ENCODE measurements at places on chromosomes 1 and 21.

- no peak for DNase-seq
Measured at GRCh38 chr1:23403038-23403336, 21.6 kb downstream of the TCEA3 start.

DNA sequence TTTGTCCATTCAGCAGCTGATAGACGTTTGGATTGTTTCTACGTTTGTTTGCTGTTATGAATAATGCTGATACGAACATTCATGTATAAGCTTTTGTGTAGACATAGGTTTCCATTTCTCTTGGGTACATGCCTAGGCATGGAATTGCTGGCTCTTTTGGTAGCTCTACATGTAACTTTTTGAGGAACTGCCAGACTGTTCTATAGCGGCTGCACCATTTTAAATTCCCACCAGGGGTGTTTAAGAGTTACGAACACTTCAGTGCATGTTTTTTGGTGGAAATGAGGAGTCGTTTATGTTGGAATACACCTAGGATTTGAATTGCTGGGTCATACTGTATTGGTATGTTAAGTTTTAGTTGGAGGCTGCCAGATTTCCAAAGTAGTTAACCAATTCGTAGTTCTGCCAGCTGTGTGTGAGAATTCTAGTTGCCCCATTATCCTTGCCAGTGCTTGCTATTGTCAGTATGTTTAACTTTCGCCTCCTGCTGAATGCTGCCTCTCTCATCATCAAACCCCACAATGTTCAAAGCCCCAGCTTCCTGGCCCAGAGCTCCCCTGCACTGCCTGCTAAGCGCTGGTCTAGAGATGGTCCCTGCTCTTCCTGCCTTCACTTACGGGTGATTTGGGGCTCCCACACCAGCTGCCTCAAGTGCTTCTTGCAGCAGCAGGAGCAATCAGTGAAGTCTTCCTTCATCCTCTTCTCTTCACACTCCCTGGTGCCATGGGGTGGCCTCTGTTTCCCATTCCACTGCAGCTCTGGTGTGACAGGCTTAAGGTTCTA, 81.0 kb downstream of the MAN1C1 start:
- no peak for DNase-seq

- no peak for DNase-seq
Measured at GRCh38 chr1:32364836-32365235, 2.5 kb downstream of the TSSK3 start.

GRCh38 chr21:43287111-43287760, 118.4 kb downstream of the CRYAA start:
- DNase-seq, result no peak

GRCh38 chr21:24123785-24124184, 1483.5 kb downstream of the MRPL39 start:
- DNase-seq, result no peak

DNA sequence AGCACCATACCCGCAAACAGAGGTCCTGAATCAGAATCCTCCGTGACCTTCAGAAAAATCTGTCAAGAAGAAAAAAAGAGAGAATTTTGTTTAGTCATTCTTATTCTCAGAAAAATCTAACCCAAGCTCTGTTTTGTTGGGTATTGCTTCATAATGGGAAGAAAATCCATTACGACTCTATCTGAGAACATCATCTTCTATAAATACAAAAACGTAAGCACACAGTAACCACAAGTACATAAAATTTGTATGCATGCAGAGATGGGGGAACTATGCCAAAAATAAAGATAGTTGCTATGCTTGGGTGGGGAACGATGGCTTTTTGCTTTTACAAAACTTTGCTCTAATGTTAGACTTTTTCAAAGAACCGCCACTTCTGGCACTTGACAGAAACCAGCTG, 84.2 kb downstream of the ABCA4 start:
- DNase-seq, result no peak

- no peak for DNase-seq
Measured at GRCh38 chr1:203095061-203095690, 9.4 kb upstream of the MYOG start.

- DNase-seq, result no peak
Measured at GRCh38 chr1:210252621-210253051, 20.0 kb downstream of the SERTAD4 start.

- DNase-seq, result no peak
Measured at GRCh38 chr1:150765296-150765976, at the start of gene CTSS. Gene CTSS, minus strand, starts transcription at chr1:150765778. Its CDS starts 1,015 bp downstream, at chr1:150764763.

- no peak for DNase-seq
Measured at GRCh38 chr1:115261496-115261895, 76.6 kb downstream of the NGF start.

- DNase-seq, result peak; percentile 70
Measured at GRCh38 chr1:30756545-30757351, 826 bp downstream of the LAPTM5 start.

GRCh38 chr1:12144236-12144635, 22.6 kb upstream of the TNFRSF1B start:
- DNase-seq, result no peak

DNA sequence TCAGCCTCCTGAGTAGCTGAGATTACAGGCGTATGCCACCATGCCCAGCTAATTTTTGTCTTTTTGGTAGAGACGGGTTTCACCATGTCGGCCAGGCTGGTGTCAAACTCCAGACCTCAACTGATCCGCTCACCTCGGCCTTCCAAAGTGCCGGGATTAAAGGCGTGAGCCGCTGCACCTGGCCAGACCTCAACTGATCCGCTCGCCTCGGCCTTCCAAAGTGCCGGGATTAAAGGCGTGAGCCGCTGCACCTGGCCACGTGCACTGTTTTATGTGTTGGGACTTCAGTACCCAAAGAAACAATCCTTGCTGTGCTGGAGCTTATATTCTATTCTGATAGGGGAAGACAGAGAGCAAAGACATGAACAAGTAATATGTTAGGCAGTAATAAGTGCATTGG, 10.1 kb downstream of the TRAF5 start:
- no peak for DNase-seq

DNA sequence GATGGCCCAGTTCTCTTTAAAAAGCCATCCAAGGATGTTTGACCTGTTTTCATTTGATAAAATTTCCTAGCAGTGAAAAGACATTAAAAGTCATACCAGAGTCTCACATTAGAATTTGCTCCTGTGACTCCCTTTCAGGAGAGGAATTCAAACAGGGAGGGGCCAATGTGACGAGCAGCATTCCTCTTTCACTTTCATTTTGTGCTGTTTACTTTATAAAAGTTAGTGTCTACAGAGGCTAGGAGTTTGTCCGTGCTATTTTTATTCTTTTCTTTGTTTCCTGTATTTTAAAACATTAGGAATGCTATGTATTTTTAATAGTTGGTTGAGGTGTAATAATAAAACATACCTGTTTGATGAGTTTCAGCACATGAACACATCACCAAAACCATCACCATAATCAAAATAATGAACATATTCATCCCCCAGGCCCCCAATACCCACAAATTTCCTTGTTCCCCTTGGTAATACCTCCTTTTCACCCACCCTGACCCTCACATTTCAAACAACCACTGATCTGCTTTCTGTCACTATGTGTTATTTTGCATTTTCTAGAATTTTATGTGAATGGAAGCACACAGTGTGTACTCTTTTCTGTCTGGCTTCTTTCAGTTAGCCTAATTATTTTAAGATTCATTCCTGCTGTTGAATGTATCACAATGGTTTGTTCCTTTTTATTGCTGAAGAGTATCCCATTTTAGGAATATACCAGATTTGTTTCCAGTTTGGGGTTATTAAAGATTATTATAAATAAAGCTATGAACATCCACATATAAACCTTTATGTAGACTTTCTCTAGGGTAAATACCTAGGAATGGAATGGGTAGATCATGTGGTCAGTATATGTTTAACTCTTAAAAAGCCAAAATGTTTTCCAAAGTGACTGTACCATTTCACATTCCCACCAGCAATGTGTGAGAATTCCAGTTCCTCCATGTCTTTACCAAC, 129.5 kb downstream of the TENT5C start:
- DNase-seq, result peak; percentile 30

GRCh38 chr1:156571919-156572662, at the start of gene IQGAP3:
Gene IQGAP3, minus strand, starts transcription at chr1:156572565. Its CDS starts 36 bp downstream, at chr1:156572529.
- DNase-seq, result peak; percentile 66

DNA sequence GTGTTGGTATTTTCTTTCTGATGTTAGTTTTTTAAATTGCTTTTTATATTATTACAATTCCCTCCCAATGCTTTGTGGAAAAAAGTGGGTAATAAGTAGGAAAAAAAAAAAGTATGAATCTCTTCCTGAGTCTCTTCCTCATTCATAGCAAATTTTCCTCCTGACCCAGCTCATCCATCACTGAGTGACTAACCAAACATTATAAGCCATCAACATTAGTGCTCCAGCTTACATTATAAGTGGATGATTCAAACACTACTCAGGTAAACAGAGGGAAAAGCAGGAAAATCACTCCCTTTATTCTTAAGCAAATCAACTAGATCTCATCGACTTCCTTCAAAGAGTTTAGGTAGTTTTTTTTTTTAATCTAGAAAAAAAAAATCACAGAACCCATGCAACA, 15.4 kb upstream of the SAMD13 start:
- no peak for DNase-seq

DNA sequence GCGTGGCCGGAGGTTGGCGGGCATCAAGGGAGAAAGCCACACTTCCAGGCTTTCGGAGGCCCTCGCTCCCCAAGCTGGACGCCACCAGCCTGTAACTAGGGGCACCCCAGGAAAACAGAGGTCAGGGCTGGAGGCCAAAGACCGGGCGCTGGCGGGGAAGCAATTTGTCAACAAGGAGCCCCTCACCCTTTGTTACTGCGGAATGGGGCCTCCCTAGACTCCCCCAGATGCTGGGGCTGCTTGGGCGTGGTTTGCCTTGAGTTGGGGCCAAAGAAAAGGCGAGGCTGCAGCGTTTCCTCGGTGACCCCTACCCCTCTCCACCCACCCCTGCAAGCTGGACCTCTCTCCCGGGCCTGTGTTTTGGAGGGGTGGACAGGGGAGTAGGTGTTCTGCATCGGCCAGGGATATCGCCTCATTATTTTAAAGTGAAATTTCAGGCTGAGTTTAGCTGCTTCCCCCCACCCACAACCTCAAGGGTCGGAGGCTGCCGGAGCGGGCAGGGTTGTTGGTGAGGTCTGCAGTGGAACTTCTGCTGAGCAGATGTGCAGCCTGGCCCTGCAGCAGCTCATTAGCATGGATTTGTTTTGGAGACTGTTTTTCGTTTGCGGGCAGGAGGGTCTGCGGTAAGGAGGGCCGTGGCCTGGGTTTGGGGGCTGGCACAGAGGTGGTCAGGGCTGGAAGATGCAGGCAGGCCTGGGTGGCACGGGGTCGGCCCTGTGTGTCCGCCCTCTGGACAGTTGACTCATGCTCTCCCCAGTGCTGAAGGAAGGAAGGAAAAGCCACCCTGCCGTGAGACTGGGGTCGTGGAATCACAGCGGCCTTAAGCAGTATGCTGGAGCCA, 1.5 kb downstream of the NBL1 start:
- DNase-seq, result no peak

GRCh38 chr21:20999659-21000058, 1.4 kb downstream of the NCAM2 start:
- peak; percentile 23 for DNase-seq

- DNase-seq, result no peak
Measured at GRCh38 chr1:192547501-192547900, 28.1 kb upstream of the RGS1 start.

DNA sequence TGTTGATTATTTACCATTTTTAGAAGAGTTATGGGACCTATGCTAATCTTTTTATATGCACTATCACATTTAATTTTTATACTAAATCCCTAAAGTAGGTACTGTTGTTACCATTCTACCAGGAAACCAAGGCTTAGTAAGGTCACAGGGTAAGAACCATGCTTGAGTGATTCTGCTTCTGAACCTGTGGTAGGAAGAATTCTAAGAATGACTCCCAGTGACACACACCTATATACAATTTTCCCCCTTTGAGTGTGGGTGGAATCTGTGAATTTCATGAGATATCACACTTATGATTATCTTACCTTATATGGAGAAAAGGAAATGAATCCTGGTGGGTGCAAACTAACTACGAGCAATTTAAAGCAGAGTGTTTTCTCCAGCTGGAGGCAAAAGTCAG, 391.0 kb downstream of the USH2A start:
- DNase-seq, result no peak

GRCh38 chr1:10431070-10431730, 967 bp downstream of the CENPS start:
- no peak for DNase-seq

DNA sequence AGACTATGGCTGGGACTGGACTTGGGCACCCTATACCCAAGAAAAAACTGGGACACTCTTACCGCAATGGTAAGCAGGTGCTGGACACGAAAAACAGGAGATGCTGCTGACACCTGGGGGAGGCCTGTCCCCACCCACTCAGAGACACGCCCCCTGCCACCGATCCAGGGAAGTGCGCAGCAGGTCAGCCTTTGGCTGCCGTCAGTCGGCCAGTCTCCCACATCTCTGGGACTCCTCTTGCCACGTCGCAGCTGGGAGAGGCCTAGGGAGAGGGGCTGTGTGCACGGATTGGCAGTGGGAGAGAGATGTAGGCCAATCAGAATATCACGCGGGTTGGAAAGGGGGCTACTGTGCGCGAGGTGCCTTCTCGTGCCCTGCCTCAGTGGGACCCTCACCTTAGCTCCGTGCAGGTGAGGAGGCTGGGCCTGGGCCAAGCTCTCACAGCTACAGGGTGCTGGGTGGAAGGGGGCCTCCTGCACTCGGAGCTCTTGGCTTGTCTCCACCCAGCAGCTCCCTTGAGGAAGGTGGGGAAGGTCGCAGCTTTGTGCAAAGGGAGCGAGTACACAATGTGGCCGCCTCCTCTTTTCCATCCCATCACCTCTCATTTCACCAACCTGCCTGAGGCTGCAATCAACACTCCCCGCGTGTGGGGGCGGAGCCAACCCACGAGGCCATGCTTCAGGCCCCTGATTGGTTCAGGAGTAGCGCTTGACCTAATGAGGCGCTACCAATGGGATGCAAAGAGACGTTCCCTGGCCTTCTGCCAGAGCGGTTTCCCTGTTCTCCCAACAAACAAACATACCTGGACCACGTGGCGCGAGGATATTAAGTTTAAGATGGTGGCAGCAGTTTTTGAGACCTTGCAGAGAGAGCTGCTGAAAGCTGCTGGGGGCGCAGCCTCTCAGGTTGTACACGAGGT, 25.7 kb upstream of the LDLRAP1 start:
- DNase-seq, result no peak

DNA sequence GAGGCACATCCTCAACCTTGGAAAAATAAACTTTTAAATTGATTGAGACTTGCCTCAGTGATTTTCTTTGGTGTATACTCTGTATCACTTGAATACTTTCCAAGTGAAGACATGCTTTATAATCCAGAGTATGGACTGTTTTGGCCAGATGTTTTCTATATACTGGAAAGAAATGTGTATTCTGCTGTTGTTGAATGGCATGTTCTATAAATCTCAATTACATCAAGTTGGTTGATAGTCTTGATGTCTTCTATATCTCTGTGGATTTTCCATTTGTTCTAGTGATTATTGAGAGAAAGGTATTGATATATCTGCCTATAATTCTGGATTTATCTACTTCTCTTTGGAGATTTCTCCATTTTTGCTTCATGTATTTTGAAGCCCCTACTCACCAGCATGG, 37.5 kb downstream of the EBNA1BP2 start:
- no peak for DNase-seq

- DNase-seq, result no peak
Measured at GRCh38 chr1:34360574-34360973, 183.9 kb downstream of the C1orf94 start.

GRCh38 chr1:181185461-181185860, 97.0 kb downstream of the IER5 start:
- no peak for DNase-seq

Measured in activated CD8-positive, alpha-beta memory T cell treated with anti-CD3 and anti-CD28 coated beads, Interleukin-2, amount 50 U/mL, for 4 hours (primary cell).